Stimulated activated CD4-positive, alpha-beta T cell treated with anti-CD3 and anti-CD28 coated beads, Interleukin-12 subunit alpha, Interleukin-12 subunit beta, amount 100 ng/mL, for 24 hours (primary cell): ENCODE measurements at places on chromosomes 5 and 9.

GRCh38 chr5:178434851-178435250 lies 155.3 kb downstream of the COL23A1 start:
- no peak for DNase-seq

DNA sequence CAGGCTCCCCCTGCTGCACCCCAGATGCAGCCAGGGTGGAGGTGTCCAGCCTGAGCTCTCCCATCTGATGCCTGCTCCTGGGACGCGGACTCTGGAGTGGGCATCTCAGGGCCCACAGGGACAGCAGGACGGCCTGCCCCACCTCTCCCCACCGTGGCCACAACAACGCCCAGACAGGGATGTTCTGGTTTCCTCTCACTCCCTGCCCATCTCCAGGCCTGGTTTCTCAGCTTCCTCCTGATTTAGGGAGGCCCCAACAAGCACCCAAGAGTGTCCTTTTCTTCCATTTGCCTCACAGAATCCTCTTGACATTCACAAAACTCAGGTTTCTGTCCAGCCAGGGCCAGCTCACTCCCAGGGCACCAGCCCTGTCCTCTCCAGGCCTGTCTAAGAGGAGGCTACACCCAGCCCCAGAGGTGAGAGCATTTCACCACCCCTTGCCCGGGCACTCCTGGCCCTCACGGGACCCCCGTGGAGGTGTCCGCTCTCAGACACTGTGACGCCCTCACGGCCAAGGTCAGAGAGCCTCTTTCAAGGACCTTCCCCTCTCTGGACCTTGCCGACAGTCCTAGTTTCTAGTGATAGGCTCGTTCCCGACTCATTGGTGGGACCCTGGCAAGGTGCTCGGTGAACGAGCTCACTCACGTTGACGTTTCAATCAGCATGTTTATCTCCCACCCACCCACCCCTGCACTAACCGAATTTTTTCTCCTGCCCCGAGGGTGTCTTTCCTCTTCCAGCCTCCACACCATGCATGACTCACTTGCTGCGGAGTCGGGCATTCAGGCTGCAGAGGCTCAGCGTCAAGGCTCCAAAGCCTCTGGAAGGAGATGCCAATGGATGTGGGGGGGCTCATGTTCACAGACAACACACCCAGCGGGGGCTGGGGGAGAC lies 62.0 kb upstream of the UNC5A start:
- DNase-seq, result no peak

DNA sequence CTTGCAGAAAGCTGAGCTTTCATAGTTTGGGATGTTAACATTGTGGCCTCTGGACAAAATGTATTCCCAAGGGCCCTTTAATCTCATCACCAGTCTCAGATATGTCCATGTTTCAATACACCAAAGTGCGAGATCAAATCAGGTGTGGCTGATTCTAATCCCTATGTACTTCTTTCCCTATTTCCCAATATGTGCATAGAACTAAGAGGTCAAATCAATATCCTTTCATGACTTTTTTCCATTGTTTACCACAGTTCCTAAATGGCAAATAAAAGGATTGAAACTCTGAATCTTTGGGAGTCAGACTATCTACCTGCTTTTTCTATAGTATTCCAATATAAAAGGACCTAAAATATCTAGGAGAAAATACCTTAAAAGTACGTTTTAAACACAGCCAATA lies 105.0 kb downstream of the FBXO38 start:
- no peak for DNase-seq

DNA sequence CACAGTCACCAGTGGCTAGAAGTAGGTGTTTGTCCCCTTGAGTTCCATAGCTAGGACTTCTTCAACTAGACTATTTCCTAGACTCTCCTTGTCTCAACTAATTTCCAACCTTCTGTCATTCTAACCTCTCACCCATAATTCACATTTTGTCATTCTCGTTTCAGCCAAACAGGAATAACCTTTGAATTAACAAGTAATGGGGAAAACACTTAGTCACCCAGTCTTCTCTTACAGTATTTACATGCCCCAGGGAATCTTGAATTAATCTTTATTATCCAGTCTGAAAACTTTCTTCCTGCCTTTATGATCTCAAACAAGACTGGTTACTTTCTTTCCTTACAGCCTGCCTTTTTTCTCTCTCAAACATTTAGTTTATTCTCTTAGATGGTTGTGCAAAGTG lies 63.3 kb upstream of the RUSC2 start:
- DNase-seq, result no peak

- DNase-seq, result no peak
These were observed 734.9 kb downstream of the DTWD2 start for GRCh38 chr5:118253225-118254061.

DNA sequence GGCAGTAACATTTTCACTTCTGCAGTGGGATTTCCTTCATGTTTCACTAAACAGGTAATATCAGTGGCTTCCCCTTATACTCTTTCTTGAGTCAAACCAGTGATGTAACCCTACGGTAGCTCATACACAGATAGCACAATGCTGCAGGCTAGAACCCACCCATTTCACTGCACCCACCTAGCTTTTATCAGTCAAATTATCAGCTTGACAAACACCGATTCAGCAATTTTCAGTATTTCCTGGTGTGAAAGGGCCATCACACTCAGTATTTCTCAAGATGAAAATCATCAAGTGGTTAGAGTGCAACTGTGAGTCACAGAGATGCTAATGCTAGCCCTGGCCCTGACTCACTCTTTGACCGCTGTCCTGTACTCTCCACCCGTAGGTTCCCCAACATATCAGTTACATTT lies 242.3 kb upstream of the PTGER4 start:
- peak; percentile 40 for DNase-seq

GRCh38 chr5:177596775-177597238 lies 3.1 kb upstream of the B4GALT7 start:
- no peak for DNase-seq

DNA sequence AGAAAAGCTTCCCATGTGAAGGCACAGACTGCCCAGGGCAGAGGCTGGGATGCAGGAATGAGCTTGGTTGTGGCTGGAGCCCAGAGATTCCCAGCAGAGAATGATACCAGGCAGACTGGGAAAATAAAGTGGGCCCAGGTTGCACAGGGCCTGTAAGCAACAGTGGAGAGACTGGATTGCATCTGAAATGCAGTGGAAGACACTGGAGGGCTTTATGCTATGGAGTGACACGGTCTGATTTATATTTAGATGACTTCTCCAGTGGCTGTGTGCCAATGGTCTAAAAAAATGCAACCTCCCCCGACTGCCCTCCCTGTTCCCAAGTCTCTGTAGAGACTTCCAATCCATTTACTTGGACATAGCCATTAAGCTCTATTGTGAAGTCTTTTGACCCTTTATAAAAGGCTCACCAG lies 951.1 kb upstream of the DMAC1 start:
- no peak for DNase-seq

- DNase-seq, result no peak
These were observed 92.2 kb downstream of the CDC42SE2 start for GRCh38 chr5:131355971-131356528.

- no peak for DNase-seq
These were observed 70.4 kb upstream of the IQGAP2 start for GRCh38 chr5:76332611-76333205.

GRCh38 chr9:121700832-121701419 lies 49.5 kb downstream of the DAB2IP start:
- no peak for DNase-seq

DNA sequence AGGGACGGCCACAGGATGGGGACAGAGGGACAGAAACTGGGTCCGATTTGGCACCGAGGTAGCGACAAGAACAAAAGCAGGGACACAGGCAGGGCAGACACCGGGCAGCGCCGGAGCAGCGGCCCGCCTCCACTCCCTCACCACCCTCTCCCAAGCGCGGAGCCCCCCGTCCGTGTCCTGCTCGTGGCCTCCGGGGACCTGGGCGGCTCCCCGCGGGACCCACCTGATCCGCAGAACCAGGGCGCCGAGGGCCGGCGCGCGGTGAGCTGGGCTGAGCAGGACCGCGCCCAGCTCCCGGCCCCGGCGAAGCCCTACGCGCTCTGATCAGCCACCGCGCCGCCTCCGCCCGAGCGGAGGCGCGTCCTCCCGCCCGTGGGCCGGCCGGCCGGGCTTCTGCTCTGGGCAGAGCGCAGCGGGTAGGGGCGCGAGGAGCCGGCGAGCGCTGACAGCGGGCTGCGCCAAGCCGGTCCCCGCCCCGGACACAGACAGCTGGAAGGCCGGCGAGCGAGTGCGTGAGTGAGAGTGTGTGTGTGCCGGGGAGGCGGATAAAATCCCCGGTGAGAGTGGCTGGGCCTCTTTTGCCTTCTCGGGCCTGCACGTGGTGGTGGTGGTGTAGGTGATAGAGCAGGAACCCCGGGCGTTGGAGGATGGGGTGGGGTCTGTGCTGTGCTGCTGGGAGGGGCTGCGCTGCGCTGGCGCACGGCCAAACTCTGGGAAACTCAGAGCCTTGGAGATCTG lies at the start of gene GGTA1:
TSS of gene GGTA1 (minus strand) at position 418 of the 738 bp plus-strand sequence. CDS start 31,922 bp downstream, outside the sequence.
- no peak for DNase-seq

DNA sequence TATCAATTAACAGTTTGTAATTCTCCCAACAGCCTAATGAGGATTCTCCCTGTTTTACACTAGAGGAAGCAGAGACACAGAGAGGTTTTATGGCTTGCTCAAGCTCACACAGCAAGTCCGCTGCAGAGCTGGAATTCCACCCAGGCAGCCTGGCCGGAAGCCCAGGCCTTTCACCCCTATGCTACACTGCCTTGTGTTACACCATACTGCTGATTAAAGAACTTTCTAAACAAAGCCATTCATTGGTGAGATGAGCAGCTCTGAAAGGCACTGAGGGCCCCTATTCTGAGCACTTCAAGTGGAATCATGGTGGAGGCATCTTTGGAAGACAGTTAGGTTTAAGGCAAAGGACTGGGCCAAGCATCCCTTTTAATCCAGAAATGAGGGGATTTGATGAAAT lies 14.7 kb upstream of the LARP1 start:
- DNase-seq, result no peak

DNA sequence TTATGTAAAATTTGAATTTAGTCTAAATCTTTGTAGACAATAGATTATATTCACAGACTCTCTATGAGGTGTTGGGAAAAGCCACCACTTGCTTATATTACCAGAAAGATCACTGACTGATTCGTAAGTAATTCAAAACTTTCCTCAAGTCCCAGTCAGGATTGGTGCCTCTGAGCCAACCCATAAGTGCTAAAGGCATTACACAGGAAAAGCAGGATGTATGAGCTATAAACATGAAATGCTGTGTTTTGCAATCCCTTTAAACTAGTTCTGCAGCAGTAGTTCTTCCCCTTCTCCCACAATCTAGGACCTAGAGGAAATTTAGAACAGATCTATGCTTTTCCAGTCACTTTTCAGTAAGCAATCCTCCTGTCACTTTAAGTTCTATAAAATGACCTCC lies 48.0 kb downstream of the SHLD3 start:
- no peak for DNase-seq

DNA sequence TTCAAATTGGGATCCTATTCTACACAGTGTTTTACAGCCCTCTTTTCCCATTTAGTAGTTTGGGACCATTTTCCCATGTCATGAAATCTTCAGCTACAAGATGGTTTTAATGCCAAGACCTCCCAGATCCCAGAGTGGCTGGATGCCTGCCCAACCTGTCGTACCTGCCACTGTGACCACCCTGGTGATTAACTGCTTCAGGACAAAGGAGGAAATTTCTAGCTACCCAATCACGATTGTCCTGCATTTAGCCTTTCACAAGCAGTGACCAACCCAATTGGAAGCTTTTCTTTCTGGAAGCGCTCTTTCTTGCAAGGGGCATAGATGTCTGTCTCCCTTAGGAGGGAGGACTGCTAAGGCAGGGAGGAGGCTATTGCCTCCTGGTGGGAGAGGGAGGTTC lies 13.8 kb downstream of the IL9 start:
- DNase-seq, result no peak

DNA sequence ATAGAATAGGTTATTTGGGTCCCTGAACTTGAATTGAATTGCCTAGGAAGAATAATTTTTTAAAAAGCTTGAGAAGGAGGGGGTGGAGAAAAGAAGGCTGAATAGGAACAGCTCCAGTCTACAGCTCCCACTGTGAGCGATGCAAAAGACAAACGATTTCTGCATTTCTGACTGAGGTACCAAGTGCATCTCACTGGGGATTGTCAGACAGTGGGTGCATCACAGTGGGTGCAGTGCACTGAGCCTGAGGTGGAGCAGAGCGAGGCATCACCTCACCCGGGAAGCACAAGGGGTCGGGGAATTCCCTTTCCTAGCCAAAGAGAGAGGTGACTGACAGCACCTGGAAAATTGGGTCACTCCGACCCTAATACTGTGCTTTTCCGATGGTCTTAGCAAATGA lies 782.2 kb upstream of the RGMB start:
- DNase-seq, result no peak

DNA sequence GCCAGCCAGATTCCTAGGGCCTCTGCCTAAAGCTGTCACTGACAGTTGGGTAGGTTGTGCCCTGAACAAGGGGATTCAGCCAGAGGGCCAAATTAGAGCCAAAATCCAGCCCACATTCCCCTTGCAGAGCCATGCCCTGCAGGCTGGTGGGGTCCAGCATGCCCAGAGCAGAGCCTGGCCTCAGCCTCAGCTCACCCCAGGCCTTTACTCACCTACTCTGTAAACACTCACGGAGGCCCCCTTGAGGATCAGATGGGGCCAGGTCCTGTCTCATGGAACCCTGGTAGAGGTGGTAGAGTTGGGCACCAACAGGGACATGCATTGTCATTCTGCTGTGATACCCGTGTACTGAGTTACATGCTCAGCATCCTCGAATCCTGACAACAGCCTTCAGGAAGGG lies 74.9 kb downstream of the LMX1B start:
- no peak for DNase-seq

DNA sequence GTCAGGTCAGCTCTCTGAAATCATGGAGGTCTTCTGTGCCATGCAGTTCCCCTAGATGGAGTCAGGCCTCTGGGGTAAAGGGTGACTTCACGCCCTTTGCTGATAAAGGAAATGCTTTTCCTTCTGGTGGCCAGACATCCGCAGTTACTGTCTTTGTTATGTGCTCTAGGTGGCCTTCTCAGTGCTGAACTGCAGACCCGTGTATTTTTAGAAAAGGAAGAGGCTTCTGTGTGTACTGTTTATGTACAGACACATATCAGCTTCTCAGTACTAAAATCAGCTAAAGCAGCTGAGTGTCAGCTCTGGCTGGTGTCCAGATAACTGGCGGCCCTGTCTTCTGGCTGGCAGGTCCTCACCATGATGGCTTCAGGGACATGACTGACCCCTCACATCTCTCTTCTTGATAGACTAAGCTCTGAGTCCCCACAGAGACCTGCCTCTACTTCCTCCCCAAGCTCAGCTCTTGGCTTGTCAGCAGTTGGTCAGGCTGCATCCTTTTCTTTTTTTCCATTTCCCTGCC lies 75.3 kb downstream of the ARHGAP26 start:
- no peak for DNase-seq

GRCh38 chr5:3122216-3122615 lies 370.7 kb upstream of the IRX2 start:
- no peak for DNase-seq

DNA sequence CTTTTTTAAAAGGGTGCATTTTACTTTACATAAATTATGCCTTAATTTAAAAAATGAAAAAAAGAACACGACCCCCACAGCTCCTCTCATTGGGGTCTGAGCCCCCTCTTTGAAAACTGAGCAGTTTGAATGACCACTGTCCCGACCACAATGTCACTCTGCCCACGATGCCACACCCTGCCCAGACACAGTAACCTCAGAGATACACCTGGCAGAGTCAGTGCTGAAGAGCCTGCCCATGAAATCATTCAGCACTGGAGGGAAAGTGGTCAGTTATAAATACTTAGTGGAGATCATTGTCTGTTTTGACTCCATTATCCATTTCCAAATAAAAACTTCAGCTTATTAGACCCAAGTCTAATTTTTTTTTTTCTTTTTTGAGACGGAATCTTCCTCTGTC lies 49.3 kb downstream of the DNAJC21 start:
- no peak for DNase-seq

GRCh38 chr5:90940227-90940995 lies 381.8 kb downstream of the ADGRV1 start:
- no peak for DNase-seq

GRCh38 chr9:84937180-84937579 lies 267.7 kb downstream of the NTRK2 start:
- DNase-seq, result no peak
